ENCODE measurements at places on chromosomes 1 and 21. TPM values are rescaled to one million over a fixed set of nuclear protein-coding genes. Genes with fewer than 3 reads are reported as not detected.

DNA sequence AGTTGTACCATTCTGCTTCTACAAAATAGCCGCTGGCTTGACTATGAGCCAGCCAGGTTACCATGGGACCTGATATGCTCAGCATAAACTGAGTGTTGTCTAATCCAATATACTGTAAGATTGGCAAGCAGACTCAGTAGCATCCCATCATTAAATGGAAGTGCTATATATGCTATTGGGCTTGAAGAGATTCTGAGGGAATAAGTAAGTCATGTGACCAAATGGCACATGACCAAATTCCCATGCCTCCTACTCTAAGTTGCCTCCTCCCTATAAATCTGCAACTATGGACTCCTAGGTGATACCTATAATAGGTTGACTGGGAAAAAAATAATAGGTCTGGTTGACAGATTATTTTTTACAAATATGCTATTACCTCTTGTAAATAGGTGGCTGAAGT, 698.6 kb downstream of the BRINP3 start:
- no peak for DNase-seq

DNA sequence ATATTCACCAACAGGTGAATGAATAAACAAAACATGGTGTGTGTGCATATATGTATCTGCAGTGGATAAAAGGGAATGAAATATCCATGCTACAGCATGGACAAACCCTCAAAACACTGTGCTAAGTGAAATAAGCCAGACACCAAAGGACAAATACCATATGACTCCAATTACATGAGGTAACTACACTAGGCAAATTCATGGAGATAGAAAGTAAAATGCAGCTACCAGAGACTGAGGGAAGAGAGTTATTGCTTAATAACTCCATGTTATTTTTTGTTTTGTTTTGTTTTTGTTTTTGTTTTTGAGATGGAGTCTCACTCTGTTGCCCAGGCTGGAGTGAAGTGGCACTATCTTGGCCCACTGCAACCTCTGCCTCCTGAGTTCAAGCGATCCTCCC, 2.4 kb downstream of the ITLN1 start:
- no peak for DNase-seq

- DNase-seq = peak; percentile 40
Measured at GRCh38 chr1:243482141-243483022, 226.5 kb downstream of the SDCCAG8 start.

DNA sequence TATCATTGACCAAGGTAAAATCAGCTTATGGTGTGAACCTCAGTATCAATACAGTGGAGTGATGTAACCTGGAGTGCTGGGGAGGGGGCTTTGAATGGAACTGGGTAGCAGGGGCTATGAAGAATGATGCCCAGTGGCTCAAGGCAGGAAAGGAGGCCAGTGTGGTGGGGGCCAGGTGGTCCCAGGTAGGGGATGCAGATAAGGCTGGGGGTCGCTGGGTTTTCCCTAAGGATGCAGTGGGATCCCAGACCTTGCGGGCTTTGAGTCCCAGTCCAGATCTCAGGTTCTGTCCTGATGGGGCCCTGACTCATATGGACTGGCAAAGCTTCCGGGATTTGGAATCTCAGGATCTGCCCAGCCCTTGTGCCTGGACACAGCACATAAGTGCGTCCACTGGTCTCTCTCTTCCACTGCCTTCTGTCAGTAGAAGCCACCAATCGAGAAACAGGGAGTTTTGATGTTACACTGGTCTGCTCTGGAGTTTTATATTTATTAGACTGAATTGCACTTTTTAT, 52.0 kb downstream of the S100B start:
- DNase-seq = no peak

DNA sequence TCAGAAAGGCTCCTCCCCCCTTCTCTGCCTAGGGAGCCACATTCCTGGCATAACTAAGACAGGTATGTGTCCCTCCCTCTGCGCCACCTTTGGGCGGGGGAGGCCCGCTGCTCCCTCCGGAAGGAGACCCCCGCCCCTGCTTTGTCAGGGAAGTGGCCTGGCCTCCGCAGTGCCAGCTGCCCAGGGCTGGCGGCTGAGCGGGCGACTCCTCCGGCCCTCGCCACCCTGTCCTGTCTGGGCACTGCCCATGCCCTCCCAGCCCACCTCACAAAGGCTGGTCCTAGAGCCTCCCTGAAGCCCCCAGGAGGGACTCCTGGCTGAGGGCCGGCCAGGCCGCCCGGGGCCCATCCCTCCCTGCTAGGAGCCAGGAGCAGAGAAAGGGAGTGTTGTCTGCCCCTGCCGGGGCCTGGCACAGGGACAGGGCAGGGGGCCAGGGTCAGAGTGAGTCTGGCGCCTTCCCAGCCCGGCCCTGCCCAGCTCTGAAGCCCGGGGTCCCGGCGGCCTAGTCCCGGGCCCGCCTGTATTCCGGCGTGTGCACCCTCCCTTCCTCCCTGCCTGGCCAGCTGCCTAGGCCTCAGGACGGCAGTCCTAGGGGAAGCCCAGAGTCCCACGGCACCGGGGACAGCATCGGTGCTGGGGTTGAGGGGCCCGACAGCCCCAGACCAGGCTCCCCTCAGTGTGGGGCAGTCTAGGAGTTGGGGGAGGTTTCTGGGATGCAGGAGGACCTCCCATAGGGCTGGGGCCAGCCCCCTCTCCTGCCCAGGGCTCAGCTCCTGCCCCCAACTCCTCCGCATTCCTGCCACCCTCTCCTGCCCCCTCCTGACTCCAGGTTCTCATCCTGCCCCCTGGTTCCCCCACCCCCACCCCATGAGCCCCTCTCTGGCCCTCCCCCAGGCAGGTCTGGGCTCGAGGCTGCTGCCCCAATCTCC, 5.1 kb downstream of the AGRN start:
- DNase-seq = no peak

- no peak for DNase-seq
Measured at GRCh38 chr1:1430114-1430982, 5.1 kb upstream of the VWA1 start.

ESPN gene
- total RNA-seq = 0.83 TPM

DNA sequence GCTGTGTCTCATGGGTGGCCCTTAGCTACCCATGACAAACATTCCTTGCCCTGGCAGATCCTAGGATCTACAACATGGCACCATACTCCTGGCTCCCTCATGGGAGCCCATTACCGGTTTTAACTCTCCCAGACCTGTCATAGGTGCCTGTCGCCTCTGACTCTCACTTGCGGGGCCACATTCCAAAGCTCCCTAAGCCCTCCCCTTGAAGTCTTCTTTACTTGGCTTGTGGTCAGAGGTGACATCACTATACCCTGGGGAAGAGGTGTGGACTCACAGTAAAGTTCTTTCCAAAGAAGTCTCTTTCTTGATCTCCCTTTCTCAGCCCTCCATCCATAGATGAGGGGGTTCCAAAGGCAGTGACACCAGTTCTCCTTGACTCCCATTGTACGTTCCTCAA, 5.4 kb upstream of the SLAMF9 start:
- DNase-seq = no peak

GRCh38 chr1:237084341-237085077, 42.5 kb downstream of the RYR2 start:
- no peak for DNase-seq

ACTL8 gene
- not detected for total RNA-seq

RAP1GAP gene
- 1.3 TPM for total RNA-seq

DNA sequence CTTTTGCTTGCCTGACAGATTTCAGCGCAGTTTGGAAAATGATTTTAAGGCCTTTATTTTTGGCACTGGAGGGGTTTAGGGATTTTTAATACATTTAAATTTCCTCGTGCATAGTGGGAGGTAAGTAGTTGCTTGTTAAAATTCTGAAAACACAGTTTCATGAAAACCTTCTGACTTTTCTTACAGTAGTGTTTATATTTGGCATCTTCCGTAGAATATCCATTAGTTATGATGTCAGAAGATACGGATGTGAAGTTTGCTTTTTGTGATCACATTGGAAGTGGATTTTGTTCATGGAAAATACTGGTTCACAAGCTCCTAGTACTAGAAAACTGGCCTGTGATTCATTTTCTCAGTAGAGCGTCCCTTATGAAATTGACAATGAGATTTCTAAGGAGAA, 1.3 kb downstream of the RABGAP1L start:
- DNase-seq = no peak
